Activated CD8-positive, alpha-beta memory T cell treated with anti-CD3 and anti-CD28 coated beads for 4 hours (primary cell): ENCODE measurements at places on chromosomes 7 and 10.
A peak's percentile ranks its signal among the peaks of the same experiment; 100 is the strongest.

DNA sequence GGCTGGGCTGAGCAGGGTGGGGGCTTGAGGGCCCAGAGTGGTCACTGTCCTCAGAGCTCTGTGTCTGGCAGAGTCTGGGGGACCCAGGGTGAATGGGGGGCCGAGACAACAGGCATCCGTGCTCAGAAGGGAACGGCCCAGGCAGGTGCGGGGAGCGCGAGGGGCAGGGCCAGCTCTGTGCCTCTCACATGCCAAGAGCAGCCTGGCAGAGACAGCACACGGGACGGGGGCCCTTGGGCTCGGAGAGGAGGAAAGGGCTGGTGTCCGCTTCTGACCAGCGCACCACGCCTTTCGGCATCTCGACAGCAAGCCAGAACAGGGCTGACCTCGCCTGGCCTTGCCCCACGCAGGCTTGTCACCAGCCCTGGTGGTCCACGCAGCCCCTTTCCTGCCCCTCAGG, 13.4 kb downstream of the AMZ1 start:
- no peak for DNase-seq

- DNase-seq, result no peak
Measured at GRCh38 chr7:48428091-48428684, 256.9 kb downstream of the ABCA13 start.

GRCh38 chr10:132637477-132638129, 100.0 kb downstream of the INPP5A start:
- DNase-seq, result no peak

- DNase-seq, result no peak
Measured at GRCh38 chr7:12726908-12727307, 39.5 kb downstream of the ARL4A start.

DNA sequence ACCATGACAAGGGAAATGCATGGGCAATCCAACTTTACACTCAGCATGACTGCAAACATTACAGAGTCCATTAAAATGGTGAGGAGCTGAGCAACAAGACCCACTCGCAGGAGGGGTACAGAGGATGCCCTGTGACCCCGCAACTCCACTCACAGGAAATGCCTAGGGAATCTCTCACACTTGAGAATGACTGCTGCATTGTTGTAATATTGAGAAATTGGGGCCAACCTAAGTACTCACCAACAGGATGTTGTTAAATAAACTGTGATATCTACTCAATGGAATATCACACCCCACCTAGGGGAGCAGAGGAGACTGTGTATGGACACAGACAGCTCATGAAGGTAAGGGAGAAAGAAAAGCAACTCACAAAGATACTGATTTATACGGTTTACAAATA, 53.4 kb upstream of the CAMK2B start:
- DNase-seq, result no peak

- no peak for DNase-seq
Measured at GRCh38 chr7:94298943-94299342, 95.8 kb upstream of the COL1A2 start.

DNA sequence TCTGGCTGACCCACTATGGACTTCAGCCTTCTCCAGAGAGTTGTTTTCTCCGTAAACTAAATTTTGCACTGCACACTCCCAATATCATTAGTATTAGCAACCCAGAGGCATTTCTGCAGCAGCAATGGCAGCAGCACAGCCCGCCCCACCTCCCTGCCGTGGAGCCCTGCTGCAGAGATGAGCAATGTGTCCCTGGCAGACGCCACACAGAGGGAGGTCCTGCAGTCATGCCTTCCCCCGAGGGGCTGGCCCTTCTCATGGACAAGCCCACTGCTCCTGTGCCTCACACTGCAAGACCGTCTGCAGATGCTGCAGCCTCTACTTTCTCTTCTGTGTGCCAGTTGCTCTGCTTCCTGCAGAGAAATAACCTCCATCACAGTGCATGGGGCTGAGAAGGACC, 393.4 kb upstream of the MKI67 start:
- DNase-seq, result no peak

DNA sequence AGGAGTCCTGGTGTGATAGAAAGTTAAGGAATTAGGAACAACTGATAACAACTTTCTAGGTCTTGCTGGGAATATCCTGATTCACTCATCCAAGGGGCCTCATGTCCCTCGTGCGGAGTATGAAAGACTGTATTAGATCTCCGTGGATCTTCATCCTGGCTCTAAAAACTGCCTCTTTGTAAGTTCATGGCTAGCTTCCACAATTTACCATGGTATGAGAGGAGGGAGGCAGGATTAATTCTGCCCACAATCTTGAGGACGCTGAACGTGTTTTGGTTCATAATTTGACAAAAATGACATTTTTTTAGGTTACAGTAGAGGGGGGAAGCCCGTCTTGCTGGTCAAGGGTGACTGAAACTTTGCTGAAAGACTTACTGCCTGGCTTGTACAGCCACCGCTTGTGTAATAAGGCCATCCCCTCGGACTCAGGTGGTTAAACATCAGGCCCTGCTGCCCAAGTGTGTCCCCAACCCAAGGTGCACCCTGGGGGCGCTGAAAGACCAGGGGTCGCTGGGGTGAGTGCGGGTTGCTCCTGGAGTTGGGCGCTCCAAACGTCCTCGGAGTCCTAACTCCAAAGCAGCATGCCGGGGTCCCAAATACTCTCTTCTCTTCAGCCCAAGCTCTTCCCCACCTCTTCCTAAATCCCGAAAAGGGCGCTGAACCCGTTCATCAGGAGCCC, 733 bp downstream of the HIBADH start:
- no peak for DNase-seq

DNA sequence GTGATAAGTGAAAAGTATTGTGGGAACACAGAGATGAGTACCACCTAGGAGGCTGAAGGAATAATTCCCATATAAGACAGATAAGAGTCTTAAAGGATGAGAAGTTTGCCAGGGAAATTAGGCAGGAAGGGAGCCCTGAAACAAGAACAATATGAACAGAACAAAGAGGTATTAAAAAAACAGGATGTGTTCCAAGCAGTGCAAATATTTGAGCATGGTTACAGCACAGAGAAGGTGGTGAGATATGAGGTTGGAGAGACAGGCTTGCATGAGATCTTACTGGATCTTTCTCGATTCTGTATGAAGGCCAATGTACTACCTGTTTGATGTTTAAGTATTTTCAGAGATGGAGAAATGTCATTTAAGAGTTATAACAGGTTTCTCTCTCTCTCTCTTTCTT, 20.3 kb downstream of the TAC1 start:
- no peak for DNase-seq

DNA sequence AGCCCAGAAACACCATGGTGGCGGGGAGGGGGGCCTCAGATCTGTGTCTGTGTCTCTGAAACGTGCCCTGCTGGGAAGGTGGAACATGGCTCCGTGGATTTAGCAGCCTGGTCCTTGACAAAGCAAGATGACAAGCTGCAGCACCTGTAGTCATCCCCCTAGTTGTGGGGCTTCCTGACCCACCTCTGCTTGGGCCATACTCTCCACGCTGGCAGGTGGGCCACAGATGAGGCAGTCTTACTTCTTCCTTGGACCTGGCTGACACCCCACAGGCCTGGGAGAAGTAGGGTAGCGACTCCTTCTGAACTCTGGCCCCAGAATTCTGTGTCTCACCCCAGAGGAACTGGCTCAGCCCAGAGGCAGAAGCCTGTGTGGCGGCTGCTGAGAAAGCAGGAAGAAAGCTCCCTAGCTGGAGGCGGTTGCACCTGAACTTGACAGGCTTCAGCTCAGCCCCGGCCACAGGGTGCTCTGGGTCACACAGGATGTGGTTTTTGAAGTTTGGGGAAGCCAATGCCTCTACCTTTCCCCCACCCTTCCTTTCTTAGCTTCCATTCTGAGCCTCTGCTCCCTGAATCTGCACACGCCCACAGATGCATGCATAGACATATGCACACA, 113.9 kb downstream of the ABLIM1 start:
- peak; percentile 33 for DNase-seq

GRCh38 chr7:129072479-129073011, 17.6 kb upstream of the TNPO3 start:
- no peak for DNase-seq

GRCh38 chr10:10600004-10600403, 417.7 kb upstream of the CELF2 start:
- DNase-seq, result no peak

DNA sequence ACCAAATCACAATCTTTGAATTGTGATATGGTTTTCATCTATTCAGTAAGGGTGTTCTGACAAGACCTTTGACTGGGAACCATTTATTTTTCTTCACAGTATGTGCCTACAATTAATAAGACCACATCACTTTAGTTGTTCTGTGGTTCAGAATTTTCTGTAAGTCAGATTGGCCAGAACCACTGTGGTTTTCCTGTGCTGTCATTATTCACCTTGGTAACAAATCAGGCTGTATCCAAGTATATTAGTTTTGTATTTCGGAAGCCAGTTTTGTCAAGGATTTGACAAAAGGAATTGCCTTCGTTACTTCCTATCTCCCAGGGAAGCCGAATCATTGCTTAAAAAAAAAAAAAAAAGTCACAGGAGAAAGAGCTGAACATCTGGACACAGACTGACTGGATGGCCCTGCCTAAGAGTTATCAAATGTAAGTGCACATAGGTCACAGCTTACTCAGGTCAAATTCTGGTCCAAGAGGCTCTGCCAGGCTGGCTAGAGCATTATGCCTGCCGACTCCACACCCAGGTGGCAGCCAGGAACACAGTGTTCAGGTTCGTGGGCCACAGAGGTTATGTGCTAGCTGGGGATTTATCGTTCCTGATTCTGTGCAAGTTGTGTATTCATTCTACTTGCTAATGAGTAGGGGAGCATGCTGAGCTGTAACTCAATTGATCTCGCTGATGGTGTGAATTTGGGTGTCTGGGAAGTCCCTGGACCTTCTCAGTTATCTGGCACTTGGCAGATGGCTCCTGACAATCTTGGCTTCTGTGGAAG, 175.3 kb downstream of the JAZF1 start:
- no peak for DNase-seq

- no peak for DNase-seq
Measured at GRCh38 chr7:157442993-157443831, 106.4 kb downstream of the DNAJB6 start.

- DNase-seq, result no peak
Measured at GRCh38 chr10:99521765-99522469, 10.8 kb upstream of the NKX2-3 start.

DNA sequence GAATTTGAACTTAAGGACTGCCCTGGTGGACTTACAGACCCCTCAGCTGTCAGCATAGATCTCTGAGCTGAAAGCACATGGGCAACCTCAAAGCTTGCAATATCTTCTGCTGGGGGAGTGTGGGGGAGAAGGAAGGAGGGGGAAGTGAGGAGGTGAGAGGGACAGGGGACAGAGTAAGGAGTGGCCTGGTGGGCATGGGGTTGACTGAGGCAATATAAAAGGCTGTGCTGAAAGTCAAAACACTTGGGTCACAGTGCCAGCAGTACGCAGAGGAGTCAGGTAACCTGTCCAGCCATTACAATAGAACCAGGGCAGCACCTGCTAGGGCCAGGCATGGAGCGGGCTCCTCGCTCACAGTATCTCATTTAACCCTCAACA, 43.2 kb downstream of the PPP1R3C start:
- no peak for DNase-seq

DNA sequence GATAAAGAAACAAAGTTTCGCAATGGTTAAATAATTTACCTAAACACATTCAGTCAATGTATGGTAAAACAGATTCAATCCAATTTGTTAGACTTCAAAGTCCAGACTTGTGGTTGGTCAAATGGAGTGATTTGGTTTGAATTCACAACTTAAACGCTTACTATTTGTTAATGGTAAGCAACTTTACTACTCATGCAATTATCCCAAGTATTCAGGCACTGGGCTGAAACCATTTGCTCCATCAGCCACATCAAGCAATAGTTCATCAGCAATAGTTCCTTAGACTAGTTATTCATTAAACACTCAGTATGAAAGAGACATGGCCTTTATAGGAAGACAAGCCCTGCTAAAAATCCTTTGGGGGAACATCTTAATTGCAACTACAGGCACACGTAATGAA, 253.0 kb downstream of the AGMO start:
- DNase-seq, result no peak

DNA sequence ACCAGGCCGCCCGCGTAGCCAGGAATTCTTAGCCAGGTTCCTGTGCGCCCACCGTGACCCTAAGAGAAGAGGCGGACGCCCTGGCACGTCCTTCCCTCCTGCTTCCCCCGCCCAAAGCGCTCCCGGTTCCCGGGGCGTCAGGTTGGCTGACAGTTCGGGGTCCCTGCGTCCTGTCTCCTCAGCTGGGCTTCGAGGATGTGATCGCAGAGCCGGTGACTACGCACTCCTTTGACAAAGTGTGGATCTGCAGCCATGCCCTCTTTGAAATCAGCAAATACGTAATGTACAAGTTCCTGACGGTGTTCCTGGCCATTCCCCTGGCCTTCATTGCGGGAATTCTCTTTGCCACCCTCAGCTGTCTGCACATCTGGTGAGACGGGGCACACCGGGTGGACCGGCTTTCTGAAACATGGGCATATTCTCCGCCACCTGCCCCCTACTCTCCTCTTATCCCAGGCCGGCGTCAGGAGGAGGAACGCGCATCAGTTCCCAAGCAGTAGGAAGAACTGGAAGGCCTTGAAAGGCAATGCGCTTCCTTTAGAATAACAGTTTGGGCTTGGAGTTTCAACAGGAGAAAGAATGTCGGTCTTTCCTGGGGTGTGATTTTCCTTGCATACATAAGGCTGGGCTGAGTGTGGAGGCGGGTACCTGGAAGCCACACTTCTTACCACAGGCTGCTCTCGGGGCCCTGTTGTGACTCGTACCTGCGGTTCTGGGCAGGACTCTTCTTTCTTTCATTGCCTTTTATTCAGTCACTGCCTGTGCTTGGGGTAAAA, 728 bp downstream of the CAV2 start:
- no peak for DNase-seq

- DNase-seq, result no peak
Measured at GRCh38 chr10:17383801-17384555, 70.4 kb downstream of the ST8SIA6 start.

DNA sequence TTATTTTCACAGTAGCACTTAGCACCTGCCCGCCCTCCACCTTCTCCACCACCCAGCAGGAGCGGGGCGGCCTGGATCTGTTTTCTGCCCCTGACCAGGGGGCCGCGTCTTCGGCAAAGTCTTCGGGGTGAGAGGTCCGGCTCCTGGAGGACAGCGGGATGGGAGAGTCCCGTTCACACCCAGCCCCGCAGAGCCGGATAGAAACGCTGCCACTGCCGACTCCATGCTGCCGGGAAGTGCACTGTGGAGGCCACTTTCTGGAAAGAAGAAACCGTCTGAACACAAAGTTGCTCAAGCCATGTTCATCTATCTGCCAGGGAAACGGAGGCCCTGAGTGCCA, 14.5 kb upstream of the ZNF273 start:
- DNase-seq, result no peak

GRCh38 chr10:80320377-80320776, 30.9 kb upstream of the MAT1A start:
- DNase-seq, result no peak

GRCh38 chr10:98378722-98379121, 36.3 kb downstream of the PYROXD2 start:
- no peak for DNase-seq

- no peak for DNase-seq
Measured at GRCh38 chr7:25868509-25868908, 283.5 kb upstream of the NFE2L3 start.

GRCh38 chr10:122849900-122850605, 4.4 kb upstream of the CUZD1 start:
- no peak for DNase-seq
